ENCODE measurements at places on chromosomes 4 and X.
A peak's percentile ranks its signal among the peaks of the same experiment; 100 is the strongest.

- no peak for DNase-seq
Measured at GRCh38 chr4:4618847-4619246, 77.0 kb upstream of the STX18 start.

- DNase-seq, result no peak
Measured at GRCh38 chr4:110627977-110628662, 5.2 kb upstream of the PITX2 start.

- no peak for DNase-seq
Measured at GRCh38 chr4:139581096-139581495, 25.1 kb upstream of the SETD7 start.

- no peak for DNase-seq
Measured at GRCh38 chr4:141642063-141642462, 5.7 kb downstream of the IL15 start.

- DNase-seq, result peak; percentile 19
Measured at GRCh38 chr4:53055274-53055673, 193.2 kb downstream of the RASL11B start.

DNA sequence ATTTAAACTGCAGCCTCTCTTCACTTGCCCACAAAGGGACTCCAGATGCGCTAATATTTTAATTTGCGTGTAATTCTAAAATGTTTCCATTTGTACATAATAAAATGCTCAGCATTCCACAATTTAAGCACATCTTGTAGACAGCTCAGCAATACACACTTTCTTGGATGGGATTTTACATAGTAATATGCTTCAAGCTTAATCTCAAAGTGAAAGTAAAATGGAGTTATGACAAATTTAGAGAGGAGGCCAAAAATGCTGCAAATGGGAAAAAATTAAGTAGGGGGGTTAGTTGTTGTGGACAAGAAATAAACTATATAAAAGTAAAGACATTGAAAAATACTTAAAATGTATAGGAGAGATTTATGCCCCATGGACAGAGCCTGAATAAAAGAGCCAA lies 149.1 kb downstream of the FBXO8 start:
- DNase-seq, result no peak

DNA sequence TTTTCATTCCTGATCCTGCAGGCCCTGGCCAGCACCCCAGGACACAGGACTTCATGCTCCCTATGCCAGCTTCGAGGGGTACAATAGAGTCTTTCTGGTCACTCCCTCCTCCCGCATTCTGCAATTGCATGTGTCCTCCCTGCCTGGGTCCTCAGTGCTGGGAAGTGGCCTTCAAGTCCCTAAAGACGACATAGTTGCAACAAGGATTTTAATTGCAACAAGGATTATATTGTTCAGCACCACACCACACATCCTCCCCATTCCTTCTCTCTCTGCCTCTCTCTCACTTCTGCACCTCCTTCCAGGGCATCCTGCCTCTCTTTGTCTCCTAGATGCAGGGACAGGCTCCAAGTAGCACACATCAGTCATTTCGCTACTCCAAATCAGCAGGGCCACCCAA lies 25.5 kb downstream of the SCD5 start:
- DNase-seq, result no peak

GRCh38 chrX:32370456-32371205 lies 840.7 kb downstream of the DMD start:
- no peak for DNase-seq

GRCh38 chrX:134948333-134949241 lies 42.2 kb upstream of the SMIM10 start:
- DNase-seq, result no peak

- DNase-seq, result no peak
Measured at GRCh38 chr4:1092026-1092982, 21.1 kb downstream of the RNF212 start.

GRCh38 chr4:677431-678293 lies 3.3 kb downstream of the MYL5 start:
- DNase-seq, result no peak

DNA sequence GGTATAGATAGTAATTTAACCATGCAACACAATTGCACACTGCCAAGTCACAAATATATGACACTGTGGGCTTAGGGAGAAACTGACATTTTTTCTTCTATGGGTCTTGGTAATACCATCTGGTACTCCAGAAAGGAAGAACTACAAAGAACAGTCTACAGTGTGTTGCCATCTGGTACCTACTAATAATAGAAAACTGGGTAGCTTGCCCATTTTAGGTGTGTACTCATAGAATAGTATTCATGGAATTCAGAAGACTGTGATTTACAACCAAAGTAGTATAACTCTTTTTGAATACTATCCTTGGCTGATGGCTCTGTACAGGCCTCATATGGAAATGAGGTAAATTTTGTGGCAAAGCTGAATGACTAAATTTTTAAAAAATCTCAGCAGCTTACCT lies 132.6 kb upstream of the RPS6KA6 start:
- no peak for DNase-seq

DNA sequence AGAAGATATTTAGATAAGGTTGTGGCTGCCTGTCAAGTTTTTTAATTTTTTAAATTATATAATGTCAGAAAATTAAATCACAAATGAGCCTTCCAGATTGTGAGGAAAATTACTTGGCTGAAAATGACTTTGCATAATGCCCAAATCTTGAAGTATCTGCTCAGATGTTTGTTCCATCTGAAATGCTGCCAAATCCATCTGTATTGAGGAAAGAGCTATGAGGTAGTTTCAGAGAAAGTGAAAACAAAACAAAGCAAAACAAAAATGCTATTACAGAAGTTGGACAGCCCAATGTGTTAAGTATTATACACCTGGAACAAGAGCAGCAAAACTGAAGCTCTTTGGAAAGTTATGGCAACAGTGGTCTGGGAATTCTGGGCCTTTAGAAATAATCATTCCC lies 23.3 kb upstream of the GUCY1B1 start:
- DNase-seq, result no peak

- DNase-seq, result no peak
Measured at GRCh38 chrX:10902001-10902400, 209.1 kb upstream of the HCCS start.

- no peak for DNase-seq
Measured at GRCh38 chr4:10253765-10254164, 137.2 kb upstream of the WDR1 start.

- DNase-seq, result no peak
Measured at GRCh38 chr4:84563002-84563401, 19.9 kb upstream of the CDS1 start.

DNA sequence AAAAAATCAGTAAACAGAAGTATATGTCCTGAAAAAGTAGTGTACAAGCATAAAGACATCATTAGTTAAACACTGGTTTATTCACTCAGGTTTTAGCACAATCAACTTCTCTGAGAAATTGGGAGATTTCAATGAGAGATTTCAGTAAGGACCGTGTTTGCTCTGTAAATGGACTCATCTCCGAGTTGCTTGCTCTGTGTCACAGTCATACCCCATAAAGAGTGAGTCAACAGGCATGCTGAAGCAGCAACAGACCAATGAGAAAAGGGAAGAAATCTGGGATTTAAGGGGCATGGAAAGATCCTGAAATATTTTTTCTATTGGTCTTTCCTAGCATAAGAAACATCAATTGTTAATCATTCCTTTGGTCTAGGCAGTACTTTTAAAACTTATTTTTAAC lies 4.7 kb downstream of the GLUD2 start:
- DNase-seq, result no peak

- no peak for DNase-seq
Measured at GRCh38 chrX:121457096-121457495, 409.7 kb downstream of the GLUD2 start.

- no peak for DNase-seq
Measured at GRCh38 chr4:4752576-4753401, 106.7 kb upstream of the MSX1 start.

- DNase-seq, result no peak
Measured at GRCh38 chr4:75036046-75036830, 103.3 kb downstream of the PARM1 start.

- DNase-seq, result no peak
Measured at GRCh38 chr4:146275370-146275769, 61.0 kb downstream of the REELD1 start.

- DNase-seq, result no peak
Measured at GRCh38 chrX:19956306-19956705, 34.6 kb downstream of the BCLAF3 start.

DNA sequence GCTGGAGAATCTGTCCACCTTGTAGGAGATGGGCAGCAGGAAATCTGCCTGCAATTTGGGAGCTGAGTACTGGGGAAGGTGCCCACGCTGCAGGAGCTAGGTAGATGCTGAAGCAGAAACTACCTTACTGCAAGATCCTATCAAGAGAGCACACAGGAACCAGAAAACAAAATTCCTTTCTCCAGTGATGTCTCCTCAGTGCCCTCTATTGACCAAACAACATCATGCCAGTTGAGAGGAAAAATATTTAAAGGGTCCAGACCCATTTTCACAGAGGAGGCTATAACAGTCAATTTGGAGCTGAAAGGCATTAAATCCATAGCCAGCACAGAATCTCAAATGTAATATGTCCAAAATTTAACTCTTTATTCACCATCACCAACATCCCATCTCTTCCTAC lies 406.8 kb downstream of the SLITRK2 start:
- DNase-seq, result no peak

GRCh38 chr4:145213245-145213644 lies 32.9 kb upstream of the OTUD4 start:
- DNase-seq, result no peak

GRCh38 chrX:134020910-134021309 lies 35.5 kb upstream of the GPC3 start:
- no peak for DNase-seq

- no peak for DNase-seq
Measured at GRCh38 chr4:121421594-121421993, 40.8 kb upstream of the QRFPR start.

GRCh38 chr4:151099976-151100417 lies 569 bp downstream of the RPS3A start:
- DNase-seq, result peak; percentile 40

GRCh38 chr4:45931154-45931553 lies 192.7 kb downstream of the GABRG1 start:
- no peak for DNase-seq

DNA sequence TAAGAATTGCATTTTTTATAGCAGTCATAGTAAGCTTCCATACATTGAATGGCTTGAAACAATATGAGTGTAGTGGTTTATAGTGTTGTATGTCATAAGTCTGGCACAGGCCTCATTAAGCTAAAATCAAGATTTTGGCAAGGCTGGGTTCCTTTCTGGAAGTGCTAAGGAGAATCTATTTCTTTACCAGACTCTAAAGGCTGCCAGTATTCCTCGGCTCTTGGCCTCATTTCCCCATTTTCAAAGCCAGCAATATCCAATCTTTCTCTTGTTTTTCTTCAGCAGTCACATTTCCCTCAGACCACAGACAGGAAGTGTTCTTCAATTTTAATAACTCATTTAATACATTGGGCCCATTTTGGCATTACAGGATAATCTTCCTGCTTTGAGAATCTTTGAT lies 1155.5 kb upstream of the PABPC4L start:
- no peak for DNase-seq

- DNase-seq, result no peak
Measured at GRCh38 chrX:70922774-70923473, 8.0 kb downstream of the SLC7A3 start.

GRCh38 chr4:30753316-30753715 lies 33.1 kb downstream of the PCDH7 start:
- DNase-seq, result no peak

- DNase-seq, result no peak
Measured at GRCh38 chrX:151099001-151099400, 77.4 kb upstream of the GPR50 start.

GRCh38 chr4:69957209-69957608 lies 8.3 kb downstream of the CSN2 start:
- DNase-seq, result no peak

- no peak for DNase-seq
Measured at GRCh38 chr4:159706704-159707103, 603.8 kb downstream of the RAPGEF2 start.

- peak; percentile 36 for DNase-seq
Measured at GRCh38 chr4:102449751-102450352, 51.3 kb upstream of the NFKB1 start.

DNA sequence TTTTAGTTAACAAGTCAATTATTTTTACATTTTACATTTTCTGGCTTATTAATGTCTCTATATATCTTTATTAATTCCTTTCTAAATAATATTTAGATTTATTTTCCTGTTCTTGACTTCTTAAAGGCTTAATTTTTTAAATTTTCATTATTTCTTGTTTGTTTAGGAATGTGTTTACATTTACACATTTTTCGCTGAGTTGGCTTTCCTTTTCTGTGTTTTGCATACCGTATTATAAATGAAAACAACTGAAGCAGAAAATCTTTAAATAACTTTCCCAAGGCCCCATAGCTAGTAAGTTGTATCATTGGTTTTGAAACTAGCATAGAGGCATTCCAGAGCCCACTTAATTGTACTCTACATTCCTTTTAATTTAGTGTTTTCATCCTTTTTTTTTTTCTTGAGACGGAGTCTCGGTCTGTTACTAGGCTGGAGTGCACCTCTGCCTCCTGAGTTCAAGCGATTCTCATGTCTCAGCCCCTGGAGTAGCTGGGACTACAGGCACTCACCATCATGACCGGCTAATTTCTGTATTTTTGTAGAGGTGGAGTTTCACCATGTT lies 261.6 kb downstream of the IQCM start:
- no peak for DNase-seq

GRCh38 chr4:4655011-4655410 lies 113.2 kb upstream of the STX18 start:
- DNase-seq, result no peak

DNA sequence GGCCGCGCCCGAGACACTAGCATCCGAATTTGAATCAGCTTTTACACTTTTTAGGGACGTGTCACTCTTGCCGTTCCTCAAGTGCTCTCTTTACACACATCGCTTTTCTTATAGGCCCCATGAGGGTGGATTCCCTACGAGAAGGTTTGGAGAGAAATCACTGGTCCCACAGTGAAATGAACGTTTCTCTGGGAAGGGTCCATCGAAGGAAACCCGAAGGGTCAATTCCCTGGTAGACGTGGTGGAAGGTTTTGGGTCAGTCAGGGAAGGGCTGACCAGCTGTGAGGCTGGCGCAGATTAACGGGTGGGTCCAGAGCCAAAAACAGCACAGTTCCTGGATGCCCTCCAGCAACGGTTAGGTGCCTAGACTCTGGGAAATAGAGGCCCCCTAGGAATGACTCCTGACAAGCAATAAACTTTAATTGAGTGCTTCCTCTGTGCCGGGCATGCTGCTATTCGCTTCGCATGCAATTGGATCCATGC lies 35.9 kb downstream of the ETDC start:
- peak; percentile 20 for DNase-seq

GRCh38 chr4:171817026-171817425 lies 3.8 kb downstream of the GALNTL6 start:
- DNase-seq, result no peak

DNA sequence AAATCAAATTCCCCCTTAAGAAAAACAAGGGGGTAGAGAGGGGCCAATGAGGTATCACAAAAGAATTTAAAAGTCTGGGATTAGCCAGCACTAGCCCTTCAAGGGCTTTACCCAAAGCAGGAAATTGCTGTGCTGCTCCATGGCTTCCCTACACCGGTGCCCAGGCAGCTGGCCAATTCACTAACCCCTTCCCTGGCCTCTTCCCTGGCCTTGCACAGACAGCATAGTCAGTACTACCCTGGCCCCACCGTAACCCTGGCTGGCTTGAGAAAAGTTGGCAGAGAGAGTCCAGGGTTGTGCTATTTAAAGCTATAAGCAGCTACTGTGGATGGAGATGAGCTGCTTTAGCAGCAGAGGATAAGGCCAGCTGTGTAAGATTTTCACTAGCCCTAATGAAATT lies 43.1 kb downstream of the ADAMTS3 start:
- DNase-seq, result no peak

Measured in hepatic stellate cell (primary cell).